KBM-7 (cell line): ENCODE measurements at places on chromosomes 16 and 17.

GRCh38 chr16:17440131-17440530, 30.6 kb downstream of the XYLT1 start:
- no peak for DNase-seq

DNA sequence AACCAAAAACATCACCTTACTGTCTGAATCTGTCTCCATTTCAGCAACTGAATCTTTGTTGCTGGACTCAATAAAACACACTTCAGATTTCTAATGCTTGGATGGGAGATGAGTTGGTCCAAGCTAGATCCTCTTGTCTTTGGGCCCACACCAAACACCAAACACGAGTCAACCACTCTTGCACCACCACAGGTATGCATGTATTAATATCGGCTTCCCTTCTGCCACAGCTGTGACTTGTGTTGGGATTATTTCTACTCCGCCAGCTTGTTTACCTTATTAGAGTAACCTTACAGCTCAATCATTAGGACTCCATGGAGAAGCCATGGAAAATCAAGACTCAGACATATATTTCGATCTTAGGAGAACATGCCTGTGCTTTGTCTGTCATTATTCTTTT, 49.9 kb downstream of the XYLT1 start:
- DNase-seq, result no peak

DNA sequence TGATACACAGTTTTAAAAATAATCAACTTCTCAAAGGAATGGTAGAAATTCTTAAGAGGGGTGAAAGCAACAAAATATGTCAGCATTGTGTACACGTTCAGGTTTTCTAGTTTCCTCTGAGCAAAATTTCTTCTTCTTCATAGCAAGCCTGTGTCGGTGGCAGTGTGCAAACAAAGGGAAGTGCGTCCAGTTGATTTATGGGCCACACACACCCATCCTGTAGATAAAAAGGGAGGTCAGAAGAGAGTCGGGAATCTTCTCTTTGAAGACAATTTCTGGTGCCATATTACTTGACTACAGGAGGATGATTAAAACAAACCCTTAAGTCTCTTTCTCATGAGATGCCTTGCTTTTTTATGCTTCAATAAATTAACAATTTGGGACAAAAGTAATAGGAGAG, 484.1 kb upstream of the SALL1 start:
- no peak for DNase-seq

DNA sequence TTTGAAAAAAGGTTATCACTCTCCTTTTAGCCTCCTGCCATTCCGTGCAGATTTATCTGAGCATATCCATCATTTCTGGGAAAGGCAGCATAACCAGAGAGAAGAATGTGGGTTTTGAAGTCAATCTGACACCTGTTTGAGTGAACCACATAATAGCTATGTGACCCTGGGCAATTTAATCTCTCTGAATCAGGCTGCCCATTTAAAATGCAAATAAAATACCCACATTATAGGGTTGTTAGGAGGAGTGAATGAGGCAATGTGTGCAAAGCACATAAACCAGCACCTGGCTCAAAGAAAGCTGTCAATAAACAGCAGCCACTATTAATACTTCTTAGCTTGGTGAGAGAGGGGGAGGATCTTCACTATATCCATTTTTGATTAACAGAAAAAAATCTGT, 88.0 kb downstream of the CACNG1 start:
- DNase-seq, result no peak

DNA sequence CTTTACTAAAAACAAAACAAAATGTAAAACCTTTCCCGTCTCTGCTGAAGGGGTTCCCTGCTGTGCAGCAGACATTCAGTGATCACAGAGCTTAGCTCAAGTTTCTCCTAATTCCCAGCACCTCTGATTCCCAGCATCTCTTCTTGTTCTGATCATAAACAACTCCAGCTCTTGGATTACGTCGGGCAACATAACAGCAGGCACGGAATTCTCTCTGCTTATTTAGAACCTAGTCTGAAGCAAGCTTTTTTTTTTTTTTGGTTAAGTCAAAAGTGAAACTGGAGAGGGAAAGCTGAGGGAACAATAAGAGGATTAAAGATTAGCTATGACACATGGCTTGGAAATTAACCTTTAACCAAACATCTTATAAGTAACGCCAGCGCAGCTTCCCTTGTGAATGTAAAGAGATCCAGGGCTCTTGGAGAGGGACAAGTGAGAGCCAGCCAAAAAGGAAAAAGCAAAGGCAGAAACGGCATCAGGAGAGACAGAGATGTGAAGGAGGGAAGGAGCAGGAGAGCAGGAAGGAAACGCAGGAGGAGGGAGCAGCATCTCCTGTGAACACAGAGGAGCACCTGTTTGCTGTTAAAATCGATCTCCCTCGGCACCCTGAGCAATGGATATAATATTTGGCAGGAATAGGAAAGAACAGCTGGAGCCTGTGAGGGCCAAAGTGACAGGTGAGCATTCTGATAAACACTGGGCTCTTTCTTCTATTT, at the start of gene BCO1:
Gene BCO1 (plus strand): TSS at position 394 of the 716 bp plus-strand sequence. CDS start 220 bp downstream, at position 614.
- no peak for DNase-seq

- DNase-seq, result no peak
These were observed 54.8 kb downstream of the RPH3AL start for GRCh38 chr17:297758-298157.

- no peak for DNase-seq
These were observed 2.3 kb downstream of the METRNL start for GRCh38 chr17:83081684-83082201.
